ACHN (cell line): ENCODE measurements at places on chromosomes 1 and 21.

DNA sequence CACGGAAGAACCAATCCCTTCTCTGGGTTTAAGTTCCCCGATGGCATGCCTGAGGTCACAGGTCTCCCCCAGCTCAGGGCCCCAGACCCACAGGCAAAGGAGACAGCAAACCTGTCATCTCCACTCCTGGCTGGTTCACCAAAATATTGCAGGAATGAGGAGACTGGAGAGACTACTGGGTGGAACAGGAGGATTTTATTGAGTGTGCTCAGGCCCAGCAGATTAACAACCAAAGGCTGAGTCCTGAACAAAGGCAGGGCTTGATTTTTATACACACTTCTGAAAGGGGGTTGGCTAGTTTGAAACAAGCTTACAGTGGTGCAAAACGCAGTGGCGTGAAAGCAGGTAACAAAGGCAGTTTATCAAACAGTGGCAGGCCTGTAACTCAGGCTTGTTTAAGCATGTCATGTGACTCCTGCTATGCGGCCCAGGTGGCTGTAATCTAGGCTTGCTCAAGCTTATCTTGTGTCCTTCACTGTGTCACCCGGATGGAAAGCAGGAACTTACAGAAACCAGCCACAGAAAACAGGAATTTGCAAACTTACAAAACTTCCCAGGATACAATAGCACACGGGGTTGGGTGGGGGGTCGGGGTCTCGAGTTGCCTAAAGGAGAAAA, 27.4 kb upstream of the KCNJ15 start:
- no peak for DNase-seq

- no peak for DNase-seq
Measured at GRCh38 chr1:155952505-155952890, 11.1 kb downstream of the RXFP4 start.

GRCh38 chr1:70675737-70676156, 264.7 kb downstream of the CTH start:
- no peak for DNase-seq

GRCh38 chr1:66364578-66365391, 169.2 kb upstream of the SGIP1 start:
- no peak for DNase-seq

- no peak for DNase-seq
Measured at GRCh38 chr1:109759513-109760334, 4.0 kb downstream of the EPS8L3 start.

- DNase-seq: no peak
Measured at GRCh38 chr1:171805395-171806115, 24.1 kb downstream of the METTL13 start.

- DNase-seq: no peak
Measured at GRCh38 chr1:84700070-84700469, 9.8 kb upstream of the SSX2IP start.
